ENCODE measurements at places on chromosomes 16 and 17.

- H3K4me1 ChIP-seq: peaks cover 21% of the 10 kb centered on the region
- H3K27me3 ChIP-seq: peaks cover 41% of the 10 kb centered on the region
- no peak for DNase-seq
- H3K4me3 ChIP-seq: peak overlapping the region; percentile 48
- H3K27ac ChIP-seq: no peak overlapping the region
- no peaks in the 10 kb centered on the region for H3K36me3 ChIP-seq
Observed at GRCh38 chr17:39598630-39599003, 9.1 kb downstream of the NEUROD2 start.

GRCh38 chr17:81002409-81003361 is 11.0 kb downstream of the CHMP6 start:
- peaks cover 7% of the 10 kb centered on the region for H3K4me1 ChIP-seq
- no peak for DNase-seq
- H3K27me3 ChIP-seq: no peaks in the 10 kb centered on the region
- peaks cover 21% of the 10 kb centered on the region for H3K36me3 ChIP-seq
- no peak overlapping the region for H3K4me3 ChIP-seq
- H3K27ac ChIP-seq: no peak overlapping the region

GRCh38 chr17:45318561-45319230 is 1.9 kb upstream of the MAP3K14 start:
- no peak overlapping the region for H3K27ac ChIP-seq
- H3K4me3 ChIP-seq: no peak overlapping the region
- DNase-seq: no peak
- H3K27me3 ChIP-seq: no peaks in the 10 kb centered on the region
- no peaks in the 10 kb centered on the region for H3K36me3 ChIP-seq

GRCh38 chr16:85603203-85603755 is 9.8 kb upstream of the GSE1 start:
- peaks cover 6% of the 10 kb centered on the region for H3K4me1 ChIP-seq
- H3K36me3 ChIP-seq: no peaks in the 10 kb centered on the region
- H3K27me3 ChIP-seq: no peaks in the 10 kb centered on the region
- no peak overlapping the region for H3K4me3 ChIP-seq
- DNase-seq: no peak

GRCh38 chr16:79097771-79098170 is 502.8 kb downstream of the MAF start:
- H3K27me3 ChIP-seq: no peaks in the 10 kb centered on the region
- H3K4me3 ChIP-seq: no peak overlapping the region
- no peak for DNase-seq
- peaks cover 9% of the 10 kb centered on the region for H3K4me1 ChIP-seq
- no peak overlapping the region for H3K27ac ChIP-seq

- peaks cover 55% of the 10 kb centered on the region for H3K4me1 ChIP-seq
- H3K36me3 ChIP-seq: no peaks in the 10 kb centered on the region
- no peak overlapping the region for H3K4me3 ChIP-seq
- no peaks in the 10 kb centered on the region for H3K27me3 ChIP-seq
- DNase-seq: no peak
- H3K27ac ChIP-seq: peak overlapping the region; percentile 79
Observed at GRCh38 chr16:11499295-11500089, 87.2 kb downstream of the LITAF start.
